Stimulated activated CD4-positive, alpha-beta T cell treated with anti-CD3 and anti-CD28 coated beads, Interleukin-1b, Interleukin-23, amount 100 ng/mL, for 1 hour (primary cell): ENCODE measurements at places on chromosomes 1 and 21.

GRCh38 chr1:57741521-57741920, 317.7 kb upstream of the DAB1 start:
- no peak for DNase-seq

DNA sequence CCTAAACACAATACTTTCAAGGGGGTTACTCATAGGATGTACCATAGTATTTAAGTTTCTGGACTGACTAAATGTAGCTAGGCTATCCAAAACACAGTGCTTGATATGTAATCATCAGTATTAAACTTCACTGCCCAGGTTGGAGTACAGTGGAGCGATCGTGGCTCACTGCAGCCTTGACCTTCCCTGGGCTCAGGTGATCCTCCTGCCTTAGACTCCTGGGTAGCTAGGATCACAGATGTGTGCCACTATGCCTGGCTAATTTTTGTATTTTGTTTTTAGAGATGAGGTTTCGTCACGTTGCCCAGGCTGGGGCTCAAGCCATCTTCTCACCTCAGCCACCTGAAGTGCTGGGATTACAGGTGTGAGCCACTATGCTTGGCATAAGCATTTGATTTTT, 10.6 kb downstream of the NASP start:
- no peak for DNase-seq

- no peak for DNase-seq
Observed at GRCh38 chr1:118905196-118905595, 82.9 kb downstream of the TBX15 start.

DNA sequence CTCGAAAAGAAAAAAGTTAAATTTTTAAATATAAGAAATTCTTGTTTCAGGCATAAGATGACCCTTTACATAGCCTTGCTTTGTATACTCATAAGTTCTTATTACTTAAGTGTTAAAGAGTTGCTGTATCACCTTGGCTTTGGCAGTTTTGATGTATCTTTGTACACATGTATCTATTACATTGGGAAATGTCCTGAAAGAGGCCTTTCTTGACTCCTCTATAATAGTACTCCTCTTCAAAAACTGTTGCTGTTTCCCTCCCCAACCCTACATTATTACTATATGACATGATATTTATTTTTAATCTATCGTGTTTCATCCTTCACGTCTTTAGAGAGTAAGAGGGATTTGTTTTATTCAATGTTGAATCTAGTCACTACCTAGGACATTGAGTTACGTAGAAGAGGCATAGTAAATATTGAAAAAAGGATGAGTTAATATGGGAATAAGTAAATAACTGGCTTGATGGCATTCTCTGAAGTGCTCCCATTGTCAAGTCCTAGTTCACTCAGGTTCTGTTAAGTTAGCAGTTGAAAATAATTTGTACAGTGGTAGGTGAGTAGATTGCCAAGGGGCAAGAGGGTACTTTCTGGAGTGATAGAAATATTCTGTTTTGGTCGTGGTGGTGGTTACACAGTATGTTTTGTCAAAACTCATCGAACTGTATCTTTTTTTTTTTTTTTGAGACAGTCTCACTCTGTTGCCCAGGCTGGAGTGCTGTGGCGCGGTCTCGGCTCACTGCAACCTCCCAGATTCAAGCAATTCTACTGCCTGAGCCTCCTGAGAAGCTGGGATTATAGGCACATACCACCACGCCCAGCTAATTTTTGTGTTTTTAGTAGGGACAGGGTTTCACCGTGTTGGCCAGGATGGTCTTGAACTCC, 8.2 kb downstream of the THRAP3 start:
- DNase-seq, result no peak

DNA sequence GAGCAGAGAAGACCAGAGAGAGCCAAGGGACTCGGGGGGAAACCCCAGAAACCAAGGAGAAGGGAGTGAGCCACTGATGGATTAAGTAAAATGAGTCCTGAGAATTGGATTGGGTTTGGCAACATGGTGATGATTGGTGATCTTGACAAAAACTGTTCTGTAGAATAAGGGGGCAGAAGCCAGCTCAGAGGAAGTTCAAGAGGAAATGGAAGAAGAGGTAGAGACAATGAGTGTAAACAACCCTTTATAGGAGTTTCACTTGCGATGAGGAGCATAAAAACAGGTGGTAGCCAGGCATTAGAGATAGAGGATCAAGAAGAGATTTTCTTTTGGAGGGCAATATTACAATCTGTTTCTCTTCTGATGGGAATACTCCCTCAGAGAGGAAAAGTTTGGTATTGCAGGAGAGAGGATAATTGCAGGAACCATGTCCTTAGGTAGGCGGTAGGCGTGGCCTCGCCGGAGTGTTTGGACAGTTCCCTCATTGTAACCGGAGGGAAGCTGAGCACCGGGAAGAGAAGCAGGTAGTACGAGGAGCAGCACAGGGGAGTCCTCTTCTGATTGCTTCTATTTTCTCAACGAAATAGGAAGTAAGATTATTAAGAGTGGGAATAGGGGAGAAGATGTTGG, 68.4 kb upstream of the TENT5C start:
- DNase-seq, result no peak

- no peak for DNase-seq
Observed at GRCh38 chr1:14875524-14876509, 277.3 kb downstream of the KAZN start.

GRCh38 chr1:159927849-159928431, 2.6 kb upstream of the TAGLN2 start:
- DNase-seq, result no peak

GRCh38 chr21:34498623-34499022, 13.4 kb downstream of the KCNE1 start:
- no peak for DNase-seq

- DNase-seq, result no peak
Observed at GRCh38 chr1:201320168-201320788, 37.0 kb downstream of the PKP1 start.

GRCh38 chr1:77509051-77509492, 173.4 kb downstream of the ZZZ3 start:
- no peak for DNase-seq

DNA sequence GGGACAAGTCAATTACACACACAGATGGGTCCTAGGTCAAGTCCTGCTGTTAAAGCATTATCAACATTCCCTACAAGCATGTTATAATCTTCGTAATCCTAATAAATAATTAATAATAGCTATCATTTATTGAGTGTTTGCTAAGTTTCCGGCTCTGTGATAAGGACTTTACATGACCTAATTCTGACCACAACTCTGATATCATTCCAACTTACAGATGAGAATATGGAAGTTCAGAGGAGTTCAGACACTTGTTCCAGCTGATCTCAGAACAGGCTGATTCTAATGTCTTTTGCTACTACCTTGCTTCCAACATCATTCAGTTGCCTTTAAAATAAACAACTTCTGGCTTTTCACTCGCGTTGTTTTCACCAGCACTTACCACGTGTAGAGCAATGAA, 770.1 kb upstream of the CXADR start:
- DNase-seq, result no peak

GRCh38 chr1:81174052-81174451, 626.7 kb upstream of the ADGRL2 start:
- DNase-seq, result no peak

DNA sequence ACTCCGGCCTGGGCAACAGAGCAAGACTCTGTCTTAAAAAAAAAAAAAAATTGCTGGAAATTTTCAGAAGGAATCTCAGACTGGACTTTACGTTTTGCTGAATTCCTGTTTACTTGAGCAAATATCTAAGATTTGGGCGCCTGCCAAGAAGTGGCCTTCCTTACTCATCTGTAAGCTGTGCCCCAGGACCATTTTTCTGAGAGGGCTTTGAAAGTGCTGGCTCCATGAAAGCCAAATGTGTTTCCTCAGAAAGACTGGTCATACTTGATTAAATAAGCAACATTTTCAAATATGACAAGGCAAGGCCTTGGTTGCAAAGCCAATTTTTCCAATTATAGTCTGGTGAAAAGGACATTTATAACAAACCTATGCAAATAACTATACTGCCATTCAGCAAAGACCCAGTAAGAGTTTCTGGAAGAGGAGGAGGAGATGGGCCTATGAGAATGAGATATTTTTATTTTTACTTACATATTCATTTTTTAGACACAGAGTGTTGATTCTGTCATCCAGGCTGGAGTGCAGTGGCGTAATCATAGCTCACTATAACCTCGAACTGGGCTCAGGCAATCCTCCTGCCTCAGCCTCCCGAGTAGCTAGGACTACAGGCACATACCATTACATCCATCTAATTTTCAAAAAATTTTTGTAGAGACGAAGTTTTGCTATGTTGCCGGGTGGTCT, 56.3 kb upstream of the HTR1D start:
- DNase-seq, result no peak

DNA sequence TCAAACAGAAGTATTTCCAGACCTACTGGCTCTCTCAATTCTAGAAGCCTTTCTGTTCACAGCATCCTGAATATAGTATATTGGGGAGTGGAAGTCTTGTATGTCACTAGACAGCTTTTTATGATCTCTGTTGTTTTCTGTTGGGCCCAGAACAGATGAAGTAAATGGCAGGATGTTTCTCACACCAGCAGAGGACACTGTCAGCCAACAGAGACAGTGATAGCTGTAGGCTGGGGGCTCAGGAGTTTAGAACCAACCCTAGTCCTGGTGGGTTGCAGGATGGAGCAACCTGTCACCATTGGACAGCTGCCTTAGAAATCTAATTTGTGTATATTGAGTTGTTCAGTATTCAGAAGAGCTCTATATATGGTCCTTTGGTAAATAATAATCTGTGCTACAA, 16.9 kb downstream of the AGO1 start:
- no peak for DNase-seq

DNA sequence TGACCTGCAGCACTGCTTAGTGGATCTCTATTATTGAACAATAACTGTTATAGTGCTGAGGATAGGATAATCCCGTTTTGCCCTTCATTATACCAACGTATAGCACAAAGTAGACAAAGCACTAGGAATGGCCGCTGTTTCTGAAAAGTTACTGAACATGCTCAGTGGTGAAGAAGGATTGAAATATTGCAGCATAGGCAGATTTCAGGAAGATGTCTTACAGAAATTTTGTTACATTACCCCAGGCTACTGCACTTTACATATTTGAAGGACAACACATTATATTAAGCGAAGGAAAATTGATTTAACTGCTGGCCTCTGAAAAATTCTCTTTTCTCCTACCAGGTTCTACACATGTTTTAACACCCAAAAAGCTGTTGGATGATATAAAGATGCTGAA, 48.5 kb downstream of the AKNAD1 start:
- no peak for DNase-seq

DNA sequence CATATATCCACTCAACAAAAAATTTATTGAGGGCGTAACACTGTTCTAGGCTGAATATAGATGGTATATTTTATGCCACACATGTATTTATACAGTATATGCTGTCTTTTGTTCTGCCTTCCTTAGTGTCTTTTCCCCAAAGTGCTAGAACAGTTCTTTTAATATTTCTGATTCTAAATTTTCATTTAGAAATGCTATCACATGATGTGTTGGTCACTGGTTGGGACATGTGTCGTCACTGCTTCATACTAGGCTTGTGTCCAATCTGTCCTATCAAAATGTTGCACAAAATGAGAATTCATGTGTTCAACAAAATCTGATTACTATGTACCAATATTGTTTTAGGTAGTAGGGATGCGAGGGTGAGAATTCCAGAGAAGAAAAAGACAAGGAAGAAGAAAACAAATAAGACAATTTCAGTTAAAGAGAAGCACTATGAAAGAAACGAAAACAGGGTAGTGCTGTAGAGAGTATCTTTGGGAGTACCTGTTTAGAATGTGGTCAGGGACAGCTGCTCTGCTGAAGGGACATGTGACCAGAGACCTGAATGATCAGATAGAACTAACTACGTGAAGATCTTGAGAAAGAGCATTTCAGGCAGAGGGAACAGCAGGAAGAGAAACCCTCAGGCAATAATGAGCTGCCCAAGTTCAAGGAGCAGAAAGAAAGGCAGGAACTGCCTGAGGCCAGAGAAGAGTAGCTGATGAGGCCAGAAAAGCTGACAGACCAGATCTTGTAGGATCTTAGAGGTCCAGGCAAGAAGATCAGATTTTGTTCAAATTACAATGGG, 1.3 kb downstream of the KMO start:
- DNase-seq, result no peak

- DNase-seq, result no peak
Observed at GRCh38 chr1:204649721-204650521, 35.6 kb downstream of the LRRN2 start.

- no peak for DNase-seq
Observed at GRCh38 chr1:116748272-116748671, 6.0 kb upstream of the CD2 start.

GRCh38 chr1:3680488-3681230, 28.3 kb downstream of the TP73 start:
- no peak for DNase-seq

GRCh38 chr1:220768126-220768601, 18.5 kb upstream of the MTARC1 start:
- no peak for DNase-seq

DNA sequence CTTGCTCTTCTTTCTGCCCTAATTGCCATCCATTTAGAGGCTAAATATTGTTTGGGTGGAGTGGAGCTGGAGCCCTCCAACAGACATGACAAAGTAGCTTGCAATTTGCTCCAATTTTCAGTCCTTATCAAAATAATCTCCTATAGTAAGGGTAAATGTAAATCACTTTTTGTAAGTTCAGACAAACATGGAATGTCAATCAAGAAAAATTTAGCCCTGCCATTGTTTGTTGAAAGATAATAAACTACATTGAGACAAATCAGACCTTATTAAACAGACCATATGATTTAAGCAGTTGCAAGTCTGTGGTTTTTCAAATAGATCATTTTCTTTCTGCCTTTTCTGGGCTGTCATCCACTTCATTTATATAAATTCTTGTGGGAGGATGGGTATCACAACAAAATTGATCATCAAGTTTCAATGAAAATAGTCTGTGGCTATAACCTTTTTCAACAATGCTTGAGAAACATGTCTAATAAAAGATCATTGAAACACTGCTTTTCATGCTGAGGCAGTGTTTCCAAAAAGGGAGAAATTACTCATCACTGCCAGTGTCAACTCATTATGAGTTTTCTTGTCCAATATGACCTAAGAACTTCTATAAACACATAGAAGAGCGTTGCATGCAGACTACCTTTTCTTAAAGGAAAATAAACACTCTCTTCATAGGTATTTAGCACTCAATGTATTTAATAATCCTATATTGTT, 1152.0 kb upstream of the B3GALT2 start:
- no peak for DNase-seq

DNA sequence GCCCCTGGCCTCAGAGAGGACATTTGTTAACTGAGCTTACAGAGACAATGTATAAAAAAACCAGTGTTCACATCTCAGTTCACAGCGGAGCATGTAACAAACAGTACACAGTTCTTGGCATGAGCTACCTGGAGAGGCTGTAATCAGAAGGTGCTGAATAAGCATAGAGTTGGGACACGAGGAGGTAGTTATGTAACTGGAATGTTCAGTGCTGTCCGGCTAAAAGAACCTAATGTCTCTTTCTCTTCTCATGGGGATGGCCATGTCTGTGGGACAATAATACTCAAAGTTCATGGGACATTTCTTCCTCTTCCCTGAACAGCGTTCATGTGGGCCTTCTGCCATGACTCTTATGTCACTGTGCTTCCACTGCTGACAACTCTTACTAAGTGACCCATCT, 17.2 kb upstream of the STX12 start:
- no peak for DNase-seq

GRCh38 chr1:246398126-246398813, 108.8 kb downstream of the SMYD3 start:
- DNase-seq, result no peak

- no peak for DNase-seq
Observed at GRCh38 chr21:31115249-31115648, 77.0 kb upstream of the KRTAP19-8 start.
